ENCODE measurements at places on chromosomes 5 and 9. TPM values are rescaled to one million over a fixed set of nuclear protein-coding genes. Genes with fewer than 3 reads are reported as not detected.

DNA sequence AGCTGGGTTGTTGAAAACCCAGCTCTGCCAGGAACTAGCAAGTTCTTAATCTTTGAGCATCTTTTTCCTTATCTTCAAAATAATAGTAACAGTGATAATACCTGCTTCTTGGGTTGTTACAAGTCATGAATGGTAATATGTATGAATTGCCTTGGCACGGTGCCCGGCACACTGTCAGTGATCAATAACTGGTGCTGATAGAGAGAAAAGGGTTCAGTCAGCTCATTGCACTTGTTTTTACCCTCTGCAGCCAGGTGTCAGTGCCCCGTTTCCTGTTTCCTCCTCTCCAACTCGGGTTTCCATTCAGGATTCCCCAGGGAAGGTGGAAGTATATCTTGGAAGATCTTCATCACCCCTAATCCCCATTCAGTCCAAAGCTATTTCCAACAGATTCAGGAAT is 15.8 kb upstream of the NIPAL4 start:
- DNase-seq, result no peak

STRBP gene
- total RNA-seq, result 9.7 TPM

DNA sequence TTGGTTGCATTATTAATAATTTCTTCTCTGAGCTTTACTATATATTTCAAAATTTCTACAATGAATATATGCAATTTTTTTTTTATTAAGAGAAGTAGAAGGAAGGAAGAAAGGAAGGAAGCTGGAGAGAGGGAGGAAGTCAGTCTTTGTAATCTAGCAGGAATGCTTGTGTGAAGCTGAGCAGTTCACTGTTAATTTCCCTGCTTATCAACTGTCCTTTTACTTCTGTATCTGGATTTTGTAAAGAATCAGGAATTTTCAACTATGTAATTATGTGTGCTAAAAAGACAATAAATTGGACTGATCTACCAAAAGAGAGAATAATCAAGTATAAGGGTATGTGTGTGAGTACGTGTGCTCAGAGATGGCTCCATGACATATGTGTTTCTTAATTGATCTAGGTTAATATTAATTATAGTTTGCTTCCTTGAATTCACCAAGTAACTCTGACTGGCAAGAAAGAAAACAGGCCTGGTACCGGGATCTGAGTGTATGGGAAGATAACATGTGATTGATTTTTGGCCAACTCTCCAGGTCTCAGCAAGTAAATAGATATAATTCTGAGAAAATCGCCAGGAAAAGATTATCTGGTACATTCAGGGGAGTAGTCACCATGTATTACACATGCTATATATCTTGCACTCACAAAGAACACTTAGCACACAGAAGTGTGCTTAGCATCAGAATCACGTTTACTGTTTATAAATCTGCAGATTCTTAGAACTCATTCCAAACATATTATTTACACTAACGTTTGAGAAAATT is 1758.8 kb upstream of the WWC1 start:
- no peak for DNase-seq

DNA sequence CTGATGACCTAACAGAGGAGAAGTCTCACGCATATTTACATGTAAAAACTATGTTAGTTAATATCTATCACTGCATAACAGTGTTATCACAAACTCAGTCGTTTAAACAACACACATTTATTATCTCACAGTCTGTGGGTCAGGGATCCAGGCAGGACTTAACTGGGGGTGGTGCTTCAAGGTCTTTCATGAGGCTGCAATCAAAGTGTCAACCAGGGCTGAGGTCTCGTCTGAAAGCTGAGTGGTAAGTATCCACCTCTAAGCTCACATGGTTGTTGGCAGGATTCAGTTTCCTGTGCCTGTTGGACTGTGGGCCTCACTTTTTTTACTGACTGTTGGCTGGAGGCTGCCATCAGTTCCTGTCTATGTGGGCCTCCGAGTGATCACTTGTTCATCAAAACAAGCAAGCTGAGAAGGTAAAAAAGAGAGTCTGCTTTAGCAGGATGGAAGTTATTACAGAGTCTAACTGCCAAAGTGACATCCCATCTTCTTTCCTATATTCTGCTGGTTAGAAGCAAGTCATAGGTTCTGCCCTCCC is 188.6 kb downstream of the CARTPT start:
- DNase-seq, result no peak

DNA sequence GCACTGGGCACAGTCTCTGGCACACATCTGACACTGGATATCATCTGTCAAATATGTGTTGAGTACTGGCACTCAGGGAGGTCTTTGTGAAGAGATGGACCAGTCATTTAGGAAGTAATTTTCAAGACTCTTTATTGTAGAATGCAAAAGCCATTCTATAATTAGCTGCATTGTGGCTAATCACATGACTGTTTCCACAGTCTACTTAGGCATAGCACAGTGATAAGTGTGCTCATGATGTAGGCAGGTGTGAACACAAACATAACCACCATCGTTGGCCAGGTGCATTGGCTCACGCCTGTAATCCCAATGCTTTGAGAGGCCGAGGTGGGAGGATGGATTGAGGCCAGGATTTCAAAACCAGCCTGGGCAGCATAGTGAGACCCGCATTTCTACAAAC is 62.2 kb downstream of the CFAP77 start:
- DNase-seq, result no peak

DNA sequence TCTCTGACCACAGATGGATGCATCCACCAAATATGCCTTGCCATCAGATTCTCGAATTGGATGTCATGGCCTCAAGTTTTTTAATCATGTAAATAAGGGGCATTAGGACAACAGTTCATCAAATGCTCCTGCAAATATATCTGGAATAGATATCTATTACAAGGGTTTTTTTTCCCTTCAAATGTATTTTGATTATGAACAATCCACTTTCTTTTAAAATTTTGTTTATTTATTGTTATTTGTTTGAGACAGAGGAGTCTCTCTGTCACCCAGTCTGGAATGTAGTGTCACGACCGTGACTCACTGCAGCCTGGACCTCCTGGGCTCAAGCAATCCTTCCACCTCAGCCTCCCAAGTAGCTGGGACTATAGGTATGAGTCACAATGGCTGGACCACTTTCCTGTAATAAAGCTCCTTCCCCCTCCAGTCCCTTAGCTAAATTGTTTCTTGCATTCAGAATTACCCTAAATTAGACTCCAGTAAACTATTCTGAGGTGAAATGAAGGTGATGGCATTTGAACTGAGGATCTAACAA is 1412.1 kb downstream of the EFNA5 start:
- DNase-seq, result no peak

- no peak for DNase-seq
Observed at GRCh38 chr9:83312537-83312936, 225.7 kb downstream of the FRMD3 start.

DNA sequence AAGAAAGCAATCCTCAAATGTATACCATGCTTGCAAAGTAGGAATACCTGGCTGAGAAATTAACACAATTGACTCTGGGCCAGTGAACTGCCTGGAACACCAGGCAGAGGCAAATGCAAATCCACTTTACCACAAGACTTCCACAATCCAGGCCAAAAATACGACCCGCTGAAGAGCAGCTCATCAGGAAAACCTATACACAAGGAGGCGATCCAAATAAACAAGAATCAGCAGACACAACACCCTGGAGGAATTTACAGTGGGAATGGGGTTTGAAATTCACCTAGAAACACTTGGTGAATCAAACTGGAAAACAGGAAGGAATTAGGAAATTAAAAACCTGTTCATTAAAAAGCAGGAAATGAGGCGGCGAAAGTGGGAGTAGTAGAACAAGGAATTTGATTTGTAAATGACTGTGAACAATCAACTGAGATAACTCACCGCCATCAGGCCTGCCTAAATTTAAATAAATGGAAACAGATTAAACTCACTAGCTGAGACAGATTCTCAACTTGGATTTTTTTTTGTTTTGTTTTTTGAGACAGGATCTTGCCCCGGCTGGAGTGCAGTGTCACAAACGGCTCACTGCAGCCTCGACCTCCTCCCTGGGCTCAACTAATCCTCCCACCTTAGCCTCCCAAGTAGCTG is 15.9 kb downstream of the CMBL start:
- DNase-seq, result no peak

GRCh38 chr5:134451936-134452505 is 40.3 kb upstream of the CDKN2AIPNL start:
- no peak for DNase-seq

Measured in liver (tissue), 10 donors.